Foreskin keratinocyte (primary cell): ENCODE measurements at places on chromosomes 3 and 15. TPM values are rescaled to one million over a fixed set of nuclear protein-coding genes. Genes with fewer than 3 reads are reported as not detected.

The TRIM42 gene
- not detected in 2 replicates for total RNA-seq

The CPNE9 gene
- total RNA-seq, result not detected in 2 replicates

The DUOXA1 gene
- 7.0 and 9.8 TPM in 2 replicates for total RNA-seq

The NR1I2 gene
- not detected in 2 replicates for total RNA-seq

The CHRD gene
- total RNA-seq, result not detected in 2 replicates

The TNFAIP8L3 gene
- 0.18 and 0.41 TPM in 2 replicates for total RNA-seq

The SLC6A11 gene
- total RNA-seq, result 4.4 and 5.7 TPM in 2 replicates

The SOX14 gene
- total RNA-seq, result not detected in 2 replicates

The CDHR4 gene
- total RNA-seq, result not detected in 2 replicates

The CFAP92 gene
- total RNA-seq, result 0.28 and 0.41 TPM in 2 replicates

The TMEM158 gene
- total RNA-seq, result 3.4 and 3.5 TPM in 2 replicates

The PDZRN3 gene
- 0.24 and 0.25 TPM in 2 replicates for total RNA-seq

The GP9 gene
- not detected in 2 replicates for total RNA-seq

The ACTRT3 gene
- 3.5 and 4.4 TPM in 2 replicates for total RNA-seq

The P2RY14 gene
- total RNA-seq, result not detected in 2 replicates

The RTP1 gene
- not detected in 2 replicates for total RNA-seq

The PIERCE2 gene
- 1.0 and 1.4 TPM in 2 replicates for total RNA-seq

The TP53BP1 gene
- total RNA-seq, result 31.5 and 33.0 TPM in 2 replicates

The SETD2 gene
- 36.1 and 41.3 TPM in 2 replicates for total RNA-seq

The FAM174B gene
- total RNA-seq, result 0.46 and 0.71 TPM in 2 replicates

The CCDC54 gene
- not detected in 2 replicates for total RNA-seq

The C3orf33 gene
- 2.0 and 2.6 TPM in 2 replicates for total RNA-seq

The ACKR4 gene
- total RNA-seq, result 0.21 and 0.31 TPM in 2 replicates

The GPR62 gene
- total RNA-seq, result not detected in 2 replicates

The SACM1L gene
- total RNA-seq, result 27.9 and 30.8 TPM in 2 replicates

The PRSS50 gene
- total RNA-seq, result not detected in 2 replicates

The TGM4 gene
- total RNA-seq, result 1.3 TPM in 2 replicates

The ABI3BP gene
- total RNA-seq, result 2.0 and 2.7 TPM in 2 replicates

The COL6A5 gene
- not detected in 2 replicates for total RNA-seq

The AADACL2 gene
- total RNA-seq, result not detected in 2 replicates

The GOLGA6L22 gene
- total RNA-seq, result not detected in 2 replicates

The FOXL2NB gene
- total RNA-seq, result 0.25 and 0.92 TPM in 2 replicates

The MFSD1 gene
- total RNA-seq, result 31.9 and 33.0 TPM in 2 replicates

The RASGRF1 gene
- 0.24 and 0.53 TPM in 2 replicates for total RNA-seq

The CCDC13 gene
- 0.32 TPM in 1 of 2 replicates, not detected in the other for total RNA-seq

The USP8 gene
- 40.3 and 43.0 TPM in 2 replicates for total RNA-seq
